ENCODE measurements at places on chromosomes 7 and 10. TPM values are rescaled to one million over a fixed set of nuclear protein-coding genes. Genes with fewer than 3 reads are reported as not detected.
A peak's percentile ranks its signal among the peaks of the same experiment; 100 is the strongest.

DNA sequence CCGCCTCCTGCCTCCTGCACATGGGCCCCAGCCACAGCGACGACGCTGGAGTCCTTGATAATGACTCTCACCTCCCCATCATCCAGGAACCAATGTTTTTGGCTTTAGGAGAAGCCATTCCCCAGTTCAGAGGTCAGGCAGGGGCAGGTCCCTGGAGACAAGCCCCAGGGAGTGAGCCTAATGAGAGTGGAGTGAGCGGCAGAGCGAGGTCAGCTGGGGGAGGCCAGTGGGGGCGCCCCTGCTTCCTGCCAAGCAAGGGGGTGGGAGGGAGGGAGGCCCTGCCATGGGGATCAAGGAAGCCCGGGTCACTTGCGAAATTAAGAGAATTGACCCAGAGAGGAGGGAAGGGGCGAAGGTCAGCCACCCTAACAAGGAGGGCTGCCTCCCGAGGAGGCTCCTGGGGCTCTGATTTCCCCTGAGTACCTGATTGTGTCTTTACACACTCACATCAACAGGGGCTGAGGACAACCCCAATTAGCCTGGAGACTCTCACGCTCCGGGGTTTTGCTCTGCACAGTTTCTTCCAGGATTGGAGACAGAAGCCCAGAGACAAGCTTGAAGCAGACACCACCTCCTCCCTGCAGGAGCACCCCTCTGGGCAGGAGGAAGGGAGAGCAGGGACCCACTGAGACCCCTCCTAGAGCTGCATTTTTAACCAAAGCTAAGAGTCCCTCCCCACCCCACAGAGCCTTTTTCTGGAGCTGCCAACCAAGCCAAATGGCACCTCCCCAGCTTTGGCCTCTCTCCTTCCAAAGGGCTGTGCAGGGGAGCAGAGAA lies 112.1 kb downstream of the COL13A1 start:
- DNase-seq, result no peak
- H3K4me3 ChIP-seq, result no peak overlapping the region
- no peak overlapping the region for H3K27ac ChIP-seq
- H3K4me1 ChIP-seq, result no peaks in the 10 kb centered on the region

DNA sequence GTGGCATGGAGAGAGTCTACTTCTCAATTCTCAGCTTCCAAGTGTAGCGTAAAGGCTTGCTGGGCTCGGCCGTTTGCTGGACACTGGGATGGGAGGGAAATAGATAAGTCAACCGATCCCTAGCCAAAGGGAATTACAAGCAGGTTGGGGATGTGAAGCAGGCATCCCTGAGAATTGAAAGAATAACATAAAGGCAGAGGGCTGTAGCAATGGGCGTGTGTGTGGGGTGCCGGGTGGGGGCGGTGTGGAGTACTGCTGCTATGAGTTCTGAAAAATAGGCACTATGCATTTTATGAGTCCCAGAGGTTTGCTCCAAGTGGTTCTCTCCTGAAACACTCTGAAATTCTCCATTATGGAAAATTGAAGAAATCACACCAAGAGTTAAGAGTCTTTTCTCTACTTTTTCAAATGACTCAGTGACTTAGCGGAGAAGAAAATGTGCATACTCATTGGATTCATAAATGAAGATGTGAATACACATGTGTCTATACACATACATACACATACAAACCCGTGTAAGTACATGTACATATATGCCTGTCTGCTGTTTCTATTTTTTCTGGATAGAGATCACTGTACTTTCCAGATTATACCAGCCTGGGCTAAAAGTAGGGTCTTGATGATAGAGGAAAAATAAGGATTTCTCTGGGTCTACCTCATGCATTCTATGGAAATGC lies 65.4 kb downstream of the ADRA2A start:
- no peak overlapping the region for H3K4me3 ChIP-seq
- DNase-seq, result no peak
- peaks cover 6% of the 10 kb centered on the region for H3K27me3 ChIP-seq
- H3K4me1 ChIP-seq, result no peaks in the 10 kb centered on the region

DNA sequence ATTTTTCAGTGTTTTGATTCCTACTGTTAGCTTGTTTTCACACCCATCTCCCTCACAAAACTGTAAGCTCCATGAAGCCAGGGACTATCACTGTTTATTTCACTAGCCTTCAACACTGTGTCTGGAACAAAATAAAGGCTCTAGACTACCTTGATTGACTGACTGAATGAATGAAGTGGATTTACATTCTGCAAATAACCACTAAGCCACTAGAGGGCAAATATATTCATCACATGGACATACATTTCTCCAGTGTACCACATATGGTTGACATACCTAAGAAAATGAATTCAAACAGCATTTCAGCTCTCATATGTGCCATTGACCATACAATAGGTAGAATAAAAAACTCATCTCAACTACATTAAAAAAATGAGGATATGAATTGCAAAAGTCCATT lies 185.9 kb downstream of the RAB11FIP2 start:
- H3K27ac ChIP-seq, result no peak overlapping the region
- H3K36me3 ChIP-seq, result no peaks in the 10 kb centered on the region
- H3K4me3 ChIP-seq, result no peak overlapping the region
- no peak for DNase-seq
- no peaks in the 10 kb centered on the region for H3K27me3 ChIP-seq
- H3K4me1 ChIP-seq, result no peaks in the 10 kb centered on the region

- peaks cover 3% of the 10 kb centered on the region for H3K4me1 ChIP-seq
- DNase-seq, result no peak
Observed at GRCh38 chr10:86392723-86393094, 26.1 kb upstream of the GRID1 start.

GRCh38 chr10:132449051-132449810 lies 52.2 kb downstream of the PWWP2B start:
- no peak overlapping the region for H3K4me3 ChIP-seq
- no peaks in the 10 kb centered on the region for H3K36me3 ChIP-seq
- peaks cover 32% of the 10 kb centered on the region for H3K4me1 ChIP-seq
- no peak overlapping the region for H3K27ac ChIP-seq
- peak; percentile 87 for DNase-seq

DNA sequence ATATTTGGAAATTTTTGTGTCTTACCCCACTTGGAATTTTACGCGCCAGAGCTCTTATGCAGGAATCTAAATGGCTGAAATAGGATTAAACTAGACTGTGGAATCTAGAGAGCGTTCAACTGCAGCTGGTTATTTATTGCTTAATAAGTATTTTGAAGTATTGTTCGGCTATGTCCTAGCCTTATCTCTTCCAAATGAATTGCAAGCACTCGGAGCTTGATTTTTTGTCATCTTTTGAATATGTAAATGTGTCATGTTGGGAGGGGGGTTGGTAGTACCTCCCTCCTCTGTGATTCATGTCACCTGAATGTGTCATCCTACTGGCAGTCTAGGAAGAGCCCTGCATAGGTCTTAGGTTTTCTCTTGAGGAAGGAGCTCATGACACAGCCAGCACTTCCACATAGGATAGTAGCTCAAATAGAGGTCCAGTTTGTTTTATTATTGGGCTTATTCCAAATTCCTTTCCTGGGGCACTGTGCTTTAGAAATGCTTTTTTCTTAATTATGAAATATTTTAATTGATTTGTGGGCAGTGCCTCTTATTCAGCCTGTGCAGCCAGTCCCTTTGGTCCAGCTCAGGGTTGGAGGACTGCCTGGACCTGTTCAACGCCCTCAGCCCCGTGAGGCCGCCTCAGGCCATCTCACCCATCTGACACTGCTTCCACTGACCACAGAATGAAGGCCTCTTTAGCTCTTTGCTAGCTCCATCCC lies 22.5 kb upstream of the TRIL start:
- H3K4me3 ChIP-seq, result no peak overlapping the region
- no peaks in the 10 kb centered on the region for H3K4me1 ChIP-seq
- no peaks in the 10 kb centered on the region for H3K27me3 ChIP-seq
- no peak for DNase-seq
- H3K27ac ChIP-seq, result no peak overlapping the region

- no peaks in the 10 kb centered on the region for H3K4me1 ChIP-seq
- no peaks in the 10 kb centered on the region for H3K27me3 ChIP-seq
- H3K27ac ChIP-seq, result no peak overlapping the region
- DNase-seq, result no peak
- no peaks in the 10 kb centered on the region for H3K36me3 ChIP-seq
- H3K4me3 ChIP-seq, result no peak overlapping the region
Observed at GRCh38 chr7:129969881-129970446, 17.2 kb upstream of the UBE2H start.

DNA sequence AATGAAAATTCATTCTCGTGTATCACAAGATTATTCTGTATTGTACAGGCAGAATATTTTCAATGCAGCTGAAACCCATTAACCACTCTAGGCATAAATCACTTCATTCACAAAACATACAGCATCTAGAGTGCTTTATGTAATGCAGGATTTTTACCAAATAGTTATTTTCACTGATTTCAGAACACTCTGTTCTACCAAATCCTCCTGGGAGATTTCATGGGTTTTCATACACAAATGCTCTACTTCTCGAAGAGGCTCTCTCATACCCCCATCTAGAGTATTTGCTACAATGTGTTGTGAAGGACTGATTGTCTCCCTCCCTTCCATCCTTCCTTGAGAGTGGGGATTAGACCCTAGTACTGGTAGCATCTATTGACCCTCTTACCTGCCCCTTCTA lies 209.2 kb upstream of the LRRN3 start:
- DNase-seq, result no peak
- no peak overlapping the region for H3K27ac ChIP-seq
- H3K4me3 ChIP-seq, result no peak overlapping the region
- no peaks in the 10 kb centered on the region for H3K27me3 ChIP-seq
- H3K36me3 ChIP-seq, result no peaks in the 10 kb centered on the region

- DNase-seq, result no peak
- no peaks in the 10 kb centered on the region for H3K4me1 ChIP-seq
- H3K27ac ChIP-seq, result no peak overlapping the region
- H3K4me3 ChIP-seq, result no peak overlapping the region
- no peaks in the 10 kb centered on the region for H3K36me3 ChIP-seq
Observed at GRCh38 chr7:128120116-128120515, 88.9 kb upstream of the LRRC4 start.

- H3K4me1 ChIP-seq, result no peaks in the 10 kb centered on the region
- no peak for DNase-seq
- H3K36me3 ChIP-seq, result no peaks in the 10 kb centered on the region
- H3K27me3 ChIP-seq, result no peaks in the 10 kb centered on the region
- no peak overlapping the region for H3K27ac ChIP-seq
Observed at GRCh38 chr10:59393349-59393748, 31.0 kb upstream of the FAM13C start.

GRCh38 chr10:111076191-111076681 lies 593 bp upstream of the ADRA2A start:
- peaks cover 23% of the 10 kb centered on the region for H3K4me1 ChIP-seq
- no peak overlapping the region for H3K4me3 ChIP-seq
- H3K27me3 ChIP-seq, result peaks cover 43% of the 10 kb centered on the region
- peak; percentile 76 for DNase-seq
- no peaks in the 10 kb centered on the region for H3K36me3 ChIP-seq

DNA sequence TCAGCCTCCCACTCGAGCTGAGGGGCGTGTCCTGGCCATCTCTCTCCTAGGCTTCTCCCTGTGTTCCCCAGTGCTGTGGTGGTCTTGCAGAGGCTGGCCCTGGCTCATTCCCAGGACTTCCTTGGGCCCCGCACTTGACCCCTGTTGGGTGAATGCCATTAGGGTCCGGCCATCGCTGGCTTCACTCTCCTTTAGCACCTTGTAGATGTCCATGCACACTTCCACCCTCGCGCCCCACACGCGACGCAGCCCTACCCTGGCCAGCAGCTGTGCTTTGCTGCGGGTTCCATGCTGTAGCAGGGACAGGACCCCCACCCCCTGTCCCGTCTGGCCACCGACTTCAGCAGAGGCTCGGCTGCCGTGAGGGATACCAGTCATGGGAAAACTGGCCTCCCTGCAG lies 46.3 kb downstream of the PITRM1 start:
- no peaks in the 10 kb centered on the region for H3K36me3 ChIP-seq
- no peaks in the 10 kb centered on the region for H3K4me1 ChIP-seq
- no peaks in the 10 kb centered on the region for H3K27me3 ChIP-seq
- DNase-seq, result no peak
- H3K27ac ChIP-seq, result no peak overlapping the region

DNA sequence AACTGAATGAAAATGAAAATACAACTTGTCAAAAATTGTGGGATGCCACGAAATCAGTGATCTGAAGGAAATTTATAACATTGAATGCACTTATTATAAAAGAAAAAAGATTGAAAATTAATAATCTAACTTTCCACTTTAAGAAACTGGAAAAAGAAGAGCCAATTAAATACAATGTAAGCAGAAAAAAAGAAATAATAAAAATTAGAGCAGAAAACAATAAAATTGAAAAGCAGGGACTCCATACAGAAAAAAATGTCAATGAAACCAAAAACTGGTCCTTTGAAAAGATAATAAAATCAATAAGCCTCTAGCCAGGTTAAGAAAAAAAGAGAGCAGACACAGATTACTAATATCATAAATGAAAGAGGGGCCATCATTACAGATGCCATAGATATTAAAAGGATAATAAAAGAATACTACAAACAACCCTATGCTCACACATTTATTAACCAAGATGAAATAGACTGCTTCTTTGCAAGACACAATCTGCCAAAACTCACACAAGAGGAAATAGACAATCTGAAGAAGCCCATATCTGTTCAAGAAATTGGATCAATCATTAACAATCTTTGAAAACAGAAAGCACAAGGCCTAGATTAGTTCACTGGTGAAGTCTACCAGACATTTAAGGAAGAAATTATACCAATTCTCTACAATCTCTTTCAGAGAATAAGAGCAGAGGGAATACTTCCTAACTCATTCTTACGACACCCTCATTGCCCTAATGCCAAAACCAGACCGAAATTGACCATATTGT lies 233.8 kb upstream of the NEBL start:
- no peak overlapping the region for H3K27ac ChIP-seq
- no peaks in the 10 kb centered on the region for H3K27me3 ChIP-seq
- no peak overlapping the region for H3K4me3 ChIP-seq
- no peaks in the 10 kb centered on the region for H3K36me3 ChIP-seq
- DNase-seq, result no peak

- H3K27ac ChIP-seq, result no peak overlapping the region
- no peaks in the 10 kb centered on the region for H3K4me1 ChIP-seq
- no peak overlapping the region for H3K4me3 ChIP-seq
- DNase-seq, result no peak
- H3K36me3 ChIP-seq, result no peaks in the 10 kb centered on the region
- H3K27me3 ChIP-seq, result no peaks in the 10 kb centered on the region
Observed at GRCh38 chr7:40008223-40008815, 58.3 kb downstream of the CDK13 start.

The PDLIM1 gene
- 31.2 TPM for total RNA-seq

The MEOX2 gene
- 0.97 TPM for total RNA-seq

The SEC31B gene
- total RNA-seq, result 4.9 TPM

The CTNNA3 gene
- total RNA-seq, result 0.83 TPM

The NANOS1 gene
- total RNA-seq, result 13.3 TPM

The CREB5 gene
- 1.3 TPM for total RNA-seq

The CRPPA gene
- total RNA-seq, result 3.7 TPM

The NODAL gene
- not detected for total RNA-seq

The ATE1 gene
- 29.4 TPM for total RNA-seq

Data from adrenal gland (tissue), 19 donors.